ENCODE measurements at places on chromosomes 4 and X.

GRCh38 chr4:51923343-51923742 is 80.4 kb downstream of the DCUN1D4 start:
- no peak for DNase-seq

- DNase-seq: no peak
Measured at GRCh38 chrX:124455966-124456365, 109.6 kb downstream of the SH2D1A start.

GRCh38 chrX:23616361-23616760 is 50.9 kb upstream of the PRDX4 start:
- no peak for DNase-seq

DNA sequence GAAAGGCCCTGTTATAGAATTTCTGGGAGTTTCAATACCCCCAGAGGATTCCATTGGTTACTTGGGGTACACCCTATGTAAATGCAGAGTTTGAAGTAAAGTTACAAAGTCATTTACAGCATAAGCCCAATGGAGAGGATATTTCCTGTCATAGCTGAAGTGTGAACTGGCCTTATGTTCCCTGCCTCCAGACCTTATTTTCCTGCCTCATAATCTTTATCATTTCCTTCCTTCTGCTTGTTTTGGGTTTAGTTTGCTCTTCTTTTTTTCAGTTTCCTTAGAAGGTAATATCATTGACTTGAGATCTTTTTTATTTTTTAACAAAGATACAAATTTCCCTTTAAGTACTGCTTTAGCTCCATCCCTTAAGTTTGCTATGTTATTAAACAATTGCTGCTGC is 85.4 kb downstream of the PPEF1 start:
- no peak for DNase-seq

- DNase-seq: no peak
Measured at GRCh38 chr4:39453738-39454137, 5.0 kb downstream of the RPL9 start.

- DNase-seq: no peak
Measured at GRCh38 chr4:139465922-139466321, 12.0 kb downstream of the RAB33B start.

DNA sequence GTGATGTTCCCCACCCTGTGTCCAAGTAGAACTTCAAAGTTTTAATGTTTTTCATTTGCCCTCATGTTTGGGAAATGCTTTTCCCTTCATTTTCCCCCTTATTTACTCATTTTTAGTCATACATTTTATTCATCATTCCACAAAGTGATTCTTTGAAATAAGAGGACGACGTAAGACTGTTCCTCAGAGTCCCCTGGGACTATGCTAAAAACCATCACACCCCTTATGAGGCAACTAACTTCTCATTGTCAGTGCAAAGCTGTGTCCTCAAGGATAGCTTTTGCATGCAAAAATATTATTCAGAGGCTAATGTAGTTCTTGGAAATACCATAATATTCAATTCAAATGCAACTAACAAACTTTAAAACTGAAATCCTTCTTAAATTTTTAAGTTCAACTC is 14.8 kb upstream of the ADGRG2 start:
- DNase-seq: no peak

- no peak for DNase-seq
Measured at GRCh38 chr4:184364100-184364921, 110.0 kb downstream of the IRF2 start.

DNA sequence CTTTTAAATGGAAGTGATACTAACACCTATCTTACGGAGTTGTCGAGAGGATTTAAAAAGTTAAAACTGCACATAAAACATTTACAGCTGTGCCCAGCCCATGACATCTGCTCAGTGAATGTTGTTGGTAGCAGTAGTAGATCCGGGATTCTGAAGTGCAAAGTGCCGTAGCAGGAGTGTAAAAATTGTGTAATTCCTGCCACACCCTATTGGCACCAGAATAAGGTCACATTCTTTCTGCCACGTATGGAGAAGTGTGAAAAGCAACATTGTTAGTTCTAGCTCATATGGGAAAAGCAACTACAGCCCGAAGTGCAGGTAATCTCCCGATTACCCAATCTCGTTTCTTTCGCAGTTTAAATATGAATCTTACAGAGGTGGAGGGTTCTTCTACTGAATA is 31.2 kb downstream of the PRIMPOL start:
- no peak for DNase-seq

DNA sequence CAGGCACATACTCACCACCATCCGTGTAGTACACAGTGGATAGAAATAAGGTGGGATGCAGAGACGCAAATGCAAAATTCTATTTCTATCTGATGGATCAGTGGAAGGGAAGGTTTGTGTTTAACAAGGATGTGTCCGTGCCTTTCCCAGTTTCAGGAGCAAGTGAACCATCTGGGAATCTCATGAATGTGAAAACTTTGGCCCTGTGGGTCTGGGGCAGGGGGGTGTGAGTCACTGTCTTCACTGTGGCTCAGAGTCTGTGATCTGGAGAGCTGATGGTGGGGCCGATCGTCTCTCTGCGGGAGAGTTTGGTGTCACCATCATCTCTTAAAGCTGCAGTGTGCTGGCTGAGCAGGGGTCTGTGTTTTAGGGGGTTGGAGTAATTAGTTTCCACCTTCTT is 179.3 kb upstream of the STS start:
- DNase-seq: no peak

DNA sequence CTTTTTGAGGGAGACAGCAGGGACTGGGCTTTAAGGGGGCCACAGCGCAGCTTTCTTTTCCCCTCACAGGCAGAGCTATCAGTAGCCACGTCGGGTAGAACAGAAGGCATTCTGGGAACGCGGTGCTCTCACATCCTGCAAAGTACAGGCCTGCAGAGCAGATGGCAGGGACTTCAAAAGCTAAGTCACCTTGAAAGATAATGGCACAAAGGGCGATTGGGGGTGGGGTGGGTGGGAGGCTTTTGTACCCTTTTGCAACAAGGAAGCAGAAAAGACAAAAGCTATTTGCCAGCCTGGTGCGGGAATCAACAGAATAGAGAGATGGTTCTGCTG is 93.9 kb downstream of the PHKA2 start:
- no peak for DNase-seq

- no peak for DNase-seq
Measured at GRCh38 chrX:69431420-69431819, 72.7 kb upstream of the NALF2 start.

GRCh38 chrX:7062276-7062675 is 85.2 kb upstream of the STS start:
- no peak for DNase-seq

DNA sequence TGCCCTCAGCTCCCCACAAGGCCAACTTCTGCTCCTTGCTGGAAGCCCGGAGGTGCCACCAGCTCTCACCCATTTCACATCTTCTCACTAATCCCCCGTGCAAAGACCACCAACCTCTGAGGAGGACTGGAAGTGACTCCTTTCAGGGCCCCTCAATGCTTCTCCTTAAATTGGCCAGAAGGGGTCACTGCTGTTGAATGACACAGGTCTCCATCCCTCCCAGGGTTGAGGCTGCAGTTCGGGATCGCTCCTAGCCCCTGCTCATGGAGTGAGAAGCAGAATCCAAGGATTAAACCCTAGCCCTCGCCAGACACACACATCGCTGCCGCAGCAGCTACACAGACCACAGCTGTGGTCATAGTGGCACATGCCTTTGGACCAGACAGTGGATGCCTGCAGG is 279.5 kb upstream of the TAPT1 start:
- no peak for DNase-seq

GRCh38 chr4:20431543-20431951 is 179.8 kb downstream of the SLIT2 start:
- DNase-seq: no peak

DNA sequence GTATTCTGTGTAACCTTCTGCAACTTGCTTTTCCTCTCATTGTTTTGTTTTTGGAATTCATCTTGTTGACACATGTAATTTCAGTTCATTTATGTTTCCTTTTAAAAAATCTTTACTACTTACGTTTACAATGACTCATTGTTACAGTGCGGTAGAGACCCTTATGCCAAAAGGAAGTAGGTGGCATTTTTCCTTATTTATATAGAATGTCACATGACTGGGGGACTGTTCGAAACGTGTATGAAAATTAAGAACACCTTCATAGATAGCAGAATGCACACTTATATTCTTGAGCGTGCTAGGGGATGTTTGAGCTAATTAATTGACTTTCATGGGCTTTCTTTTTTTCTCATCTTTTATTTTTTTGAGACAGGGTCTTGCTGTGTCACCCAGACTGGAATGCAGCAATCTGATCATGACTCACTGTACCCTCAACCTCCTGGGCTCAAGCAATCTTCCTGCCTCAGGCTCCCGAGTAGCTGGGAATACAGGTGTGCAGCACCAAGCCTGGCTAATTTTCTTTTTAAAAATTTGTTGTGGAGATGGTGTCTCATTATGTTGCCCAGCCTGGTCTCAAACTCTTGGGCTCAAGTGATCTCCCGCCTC is 7.3 kb downstream of the REPS2 start:
- DNase-seq: no peak

GRCh38 chr4:146059151-146059550 is 116.4 kb upstream of the LSM6 start:
- no peak for DNase-seq

- no peak for DNase-seq
Measured at GRCh38 chr4:55255179-55255578, 90.9 kb upstream of the SRD5A3 start.

GRCh38 chrX:3520458-3520857 is 174.0 kb upstream of the MXRA5 start:
- no peak for DNase-seq

- no peak for DNase-seq
Measured at GRCh38 chr4:57147335-57148060, 37.3 kb upstream of the IGFBP7 start.

- DNase-seq: no peak
Measured at GRCh38 chrX:1248331-1249061, 20.1 kb upstream of the CSF2RA start.

DNA sequence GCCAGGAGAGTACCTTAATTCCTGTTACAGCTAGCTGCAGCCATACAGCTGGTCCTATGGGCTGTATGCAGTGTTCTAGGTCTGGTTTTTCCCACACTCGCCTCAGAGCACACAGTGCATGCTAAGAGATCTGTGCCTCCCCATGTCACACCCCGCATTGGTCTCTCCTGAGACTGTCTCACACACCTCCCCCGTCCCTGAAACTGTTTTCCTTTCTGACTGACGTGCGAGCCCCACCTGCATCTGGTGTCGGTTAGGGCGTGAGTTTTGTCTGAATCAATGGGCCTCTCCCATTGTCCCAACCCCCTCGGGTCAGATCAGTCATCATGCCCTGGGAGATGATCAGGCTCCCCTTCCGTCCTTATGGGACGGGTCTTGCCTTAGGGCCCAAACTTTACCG is 3.4 kb upstream of the UGT8 start:
- no peak for DNase-seq

GRCh38 chrX:17542123-17542522 is 167.1 kb downstream of the NHS start:
- DNase-seq: no peak

Measured in stimulated activated CD8-positive, alpha-beta memory T cell treated with anti-CD3 and anti-CD28 coated beads, Interleukin-12 subunit alpha, Interleukin-12 subunit beta, amount 100 ng/mL, for 1 hour (primary cell).